ENCODE measurements at places on chromosomes 2 and 18. TPM values are rescaled to one million over a fixed set of nuclear protein-coding genes. Genes with fewer than 3 reads are reported as not detected.

GRCh38 chr2:169860149-169860548 is 32.9 kb downstream of the UBR3 start:
- H3K4me1 ChIP-seq, result no peaks in the 10 kb centered on the region
- H3K36me3 ChIP-seq, result no peaks in the 10 kb centered on the region
- H3K27ac ChIP-seq, result no peak overlapping the region
- H3K27me3 ChIP-seq, result no peaks in the 10 kb centered on the region

GRCh38 chr2:197626965-197627625 is 48.3 kb downstream of the RFTN2 start:
- H3K4me1 ChIP-seq, result no peaks in the 10 kb centered on the region
- H3K4me3 ChIP-seq, result no peak overlapping the region
- no peaks in the 10 kb centered on the region for H3K27me3 ChIP-seq
- no peaks in the 10 kb centered on the region for H3K36me3 ChIP-seq

DNA sequence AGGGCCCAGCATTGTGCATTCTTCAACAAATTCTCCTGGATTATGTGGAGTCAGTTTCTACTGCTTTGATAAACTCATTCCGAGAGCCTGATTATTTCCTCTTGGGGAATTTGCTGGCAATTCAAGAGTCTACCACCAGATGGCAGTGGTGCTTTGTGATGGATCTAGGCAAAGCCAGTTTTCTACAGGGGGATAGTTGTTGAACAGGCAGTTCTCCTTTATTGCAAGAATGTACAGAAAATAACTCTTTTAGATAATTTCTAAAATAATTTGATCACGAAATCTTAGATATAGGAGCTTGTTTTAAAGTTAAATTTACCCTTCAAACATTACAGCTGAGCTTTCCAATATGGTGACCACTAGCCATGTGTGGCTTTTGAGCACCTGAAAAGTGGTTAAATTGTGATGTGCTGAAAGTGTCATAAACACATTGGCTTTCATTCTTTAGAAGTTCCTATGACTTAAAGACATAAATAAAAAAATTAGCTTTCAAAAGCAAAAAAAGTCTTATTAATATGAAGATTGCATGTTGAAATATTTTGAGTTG is 66.7 kb upstream of the HAAO start:
- DNase-seq, result peak; percentile 59
- H3K36me3 ChIP-seq, result no peaks in the 10 kb centered on the region
- H3K4me1 ChIP-seq, result no peaks in the 10 kb centered on the region
- no peaks in the 10 kb centered on the region for H3K27me3 ChIP-seq
- no peak overlapping the region for H3K27ac ChIP-seq

DNA sequence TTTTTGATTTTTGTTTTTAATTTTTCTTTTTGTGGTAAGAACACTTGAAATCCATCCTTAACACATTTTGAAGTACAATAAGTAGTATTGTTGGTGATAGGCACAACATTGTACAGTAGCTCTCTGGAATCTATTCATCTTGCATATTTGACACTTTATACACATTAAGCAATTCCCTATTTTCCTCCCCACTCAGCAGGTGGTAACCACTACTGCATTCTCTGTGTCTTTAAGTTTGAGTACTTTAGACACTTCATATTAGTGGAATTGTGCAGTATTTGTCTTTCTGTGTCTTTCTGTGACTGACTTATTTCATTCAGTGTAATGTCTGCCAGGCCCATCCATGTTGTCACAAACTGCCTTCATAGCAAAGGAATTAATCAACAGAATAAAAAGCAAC is 471.7 kb upstream of the CDH20 start:
- no peak for DNase-seq
- no peaks in the 10 kb centered on the region for H3K36me3 ChIP-seq
- H3K27me3 ChIP-seq, result no peaks in the 10 kb centered on the region
- no peaks in the 10 kb centered on the region for H3K4me1 ChIP-seq
- H3K27ac ChIP-seq, result no peak overlapping the region
- H3K4me3 ChIP-seq, result no peak overlapping the region

DNA sequence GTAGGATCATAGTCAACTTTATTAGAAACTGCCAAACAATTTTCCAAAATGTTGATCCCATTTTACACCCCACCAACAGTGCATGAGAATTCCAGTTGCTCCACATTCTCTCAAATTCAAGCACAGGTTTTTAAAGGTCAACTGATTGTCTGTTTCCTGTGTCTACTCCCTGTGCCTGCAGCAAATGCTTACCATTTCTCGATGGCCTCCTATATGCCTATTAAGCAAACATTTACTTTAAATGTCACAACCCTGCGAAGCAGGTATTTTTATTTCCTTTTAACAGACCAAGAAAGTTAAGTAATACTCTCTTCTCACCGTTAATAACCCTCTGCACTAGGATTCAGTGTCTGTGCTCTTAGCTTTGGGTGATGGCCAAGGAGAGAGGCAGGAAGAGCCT is 163.8 kb upstream of the EPB41L3 start:
- no peaks in the 10 kb centered on the region for H3K27me3 ChIP-seq
- H3K4me1 ChIP-seq, result no peaks in the 10 kb centered on the region
- no peak overlapping the region for H3K27ac ChIP-seq
- no peak overlapping the region for H3K4me3 ChIP-seq

DNA sequence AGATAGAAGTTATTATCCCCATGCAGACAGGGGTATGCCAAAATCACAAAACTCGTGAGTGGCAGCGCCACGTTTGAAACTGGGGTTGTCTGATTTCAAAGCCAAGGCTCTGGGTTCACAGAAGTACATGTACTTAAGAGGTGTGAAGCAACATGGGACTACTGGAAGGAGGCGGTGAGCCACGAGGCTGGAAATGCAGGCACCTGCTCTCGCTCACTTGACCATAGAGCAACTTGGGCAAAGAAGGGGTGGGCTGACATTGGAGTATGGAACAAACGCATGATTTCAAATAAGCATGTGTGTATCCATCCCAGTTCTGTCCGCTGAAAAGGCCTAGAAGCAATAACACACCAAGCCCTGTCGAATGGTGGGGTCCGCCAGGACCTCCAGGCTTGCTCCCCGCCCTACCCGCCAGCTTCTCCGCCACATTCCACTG is 593 bp upstream of the ACTR2 start:
- H3K4me1 ChIP-seq, result peaks cover 43% of the 10 kb centered on the region
- H3K27me3 ChIP-seq, result no peaks in the 10 kb centered on the region
- peak overlapping the region; percentile 99 for H3K27ac ChIP-seq
- no peaks in the 10 kb centered on the region for H3K36me3 ChIP-seq
- peak overlapping the region; percentile 41 for H3K4me3 ChIP-seq
- DNase-seq, result peak; percentile 39

DNA sequence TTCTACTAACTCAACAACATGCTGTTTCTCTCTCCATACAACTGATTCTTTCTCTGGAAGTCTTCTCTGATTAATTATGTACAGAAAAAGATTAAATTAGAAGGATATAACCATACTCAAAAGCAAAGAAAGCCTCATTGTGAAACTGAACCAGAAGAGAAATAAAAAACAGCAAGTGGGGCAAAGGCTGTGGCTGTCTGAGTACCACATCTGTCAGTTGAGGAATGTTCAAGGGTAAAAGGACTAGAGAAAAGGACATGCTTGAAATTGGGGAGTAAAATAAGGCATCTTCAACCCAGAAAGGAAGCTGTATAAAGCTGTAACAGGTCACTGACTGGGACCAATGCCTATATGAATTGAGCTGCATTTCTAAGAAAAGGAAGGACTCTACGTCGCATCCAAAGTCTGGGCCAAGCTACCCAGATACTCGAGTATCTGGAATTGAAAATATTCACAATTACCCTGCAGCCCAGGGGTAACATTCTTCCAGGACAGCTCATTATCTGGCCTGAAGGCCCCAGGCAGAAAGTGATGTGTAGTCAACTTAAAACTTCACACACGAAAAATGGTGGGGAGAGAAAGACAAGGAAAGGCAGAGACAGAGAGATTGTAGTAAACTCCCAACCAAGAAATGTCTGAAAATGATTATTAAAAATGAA is 356.0 kb upstream of the GALNT5 start:
- no peak overlapping the region for H3K27ac ChIP-seq
- H3K36me3 ChIP-seq, result no peaks in the 10 kb centered on the region
- H3K27me3 ChIP-seq, result no peaks in the 10 kb centered on the region
- H3K4me1 ChIP-seq, result no peaks in the 10 kb centered on the region

DNA sequence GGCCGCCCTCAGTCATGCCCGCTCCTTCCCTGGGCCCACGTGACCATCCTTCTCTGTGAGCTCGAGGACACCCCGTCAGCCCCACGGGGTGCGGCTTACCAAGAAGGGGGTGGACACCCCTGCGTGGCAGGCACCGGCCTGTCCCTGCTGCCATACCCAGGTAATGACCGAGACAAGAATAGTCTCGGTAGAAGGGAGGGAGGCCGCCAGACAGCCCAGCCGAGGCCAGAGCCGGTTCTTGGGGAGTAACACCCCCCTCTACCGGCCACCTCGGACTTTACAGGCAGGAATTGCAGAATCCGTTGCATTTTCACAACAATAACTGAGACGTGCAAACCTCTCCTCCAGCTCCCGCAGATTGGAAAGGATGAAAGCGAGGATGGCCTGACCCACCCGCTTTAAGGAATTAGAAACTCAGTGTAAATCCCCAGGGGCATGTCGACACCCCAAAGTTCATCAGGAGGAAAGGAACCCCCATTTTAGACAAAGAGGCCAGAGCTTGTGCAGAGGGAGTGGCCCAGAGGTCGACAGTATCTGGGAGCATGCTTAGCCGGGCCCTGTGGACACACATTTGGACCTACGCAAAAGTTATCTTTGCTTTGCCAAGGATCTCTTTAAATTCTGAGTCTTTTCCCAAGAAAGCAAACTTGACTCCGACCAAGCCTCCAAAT is 60.1 kb upstream of the GLI2 start:
- H3K4me3 ChIP-seq, result no peak overlapping the region
- no peak overlapping the region for H3K27ac ChIP-seq
- H3K36me3 ChIP-seq, result no peaks in the 10 kb centered on the region
- DNase-seq, result peak; percentile 60

GRCh38 chr2:232721882-232722281 is 24.8 kb downstream of the GIGYF2 start:
- H3K36me3 ChIP-seq, result no peaks in the 10 kb centered on the region
- H3K4me1 ChIP-seq, result peaks cover 25% of the 10 kb centered on the region
- H3K27me3 ChIP-seq, result no peaks in the 10 kb centered on the region
- no peak for DNase-seq
- no peak overlapping the region for H3K4me3 ChIP-seq

NTSR2 gene
- 0.68 TPM for total RNA-seq

RNF125 gene
- 1.6 TPM for total RNA-seq

LCT gene
- total RNA-seq, result not detected

OTOS gene
- not detected for total RNA-seq
